AG04450 (cell line): ENCODE measurements at places on chromosomes 16 and 17.

GRCh38 chr16:73287859-73288405 is 240.0 kb upstream of the ZFHX3 start:
- DNase-seq, result no peak

DNA sequence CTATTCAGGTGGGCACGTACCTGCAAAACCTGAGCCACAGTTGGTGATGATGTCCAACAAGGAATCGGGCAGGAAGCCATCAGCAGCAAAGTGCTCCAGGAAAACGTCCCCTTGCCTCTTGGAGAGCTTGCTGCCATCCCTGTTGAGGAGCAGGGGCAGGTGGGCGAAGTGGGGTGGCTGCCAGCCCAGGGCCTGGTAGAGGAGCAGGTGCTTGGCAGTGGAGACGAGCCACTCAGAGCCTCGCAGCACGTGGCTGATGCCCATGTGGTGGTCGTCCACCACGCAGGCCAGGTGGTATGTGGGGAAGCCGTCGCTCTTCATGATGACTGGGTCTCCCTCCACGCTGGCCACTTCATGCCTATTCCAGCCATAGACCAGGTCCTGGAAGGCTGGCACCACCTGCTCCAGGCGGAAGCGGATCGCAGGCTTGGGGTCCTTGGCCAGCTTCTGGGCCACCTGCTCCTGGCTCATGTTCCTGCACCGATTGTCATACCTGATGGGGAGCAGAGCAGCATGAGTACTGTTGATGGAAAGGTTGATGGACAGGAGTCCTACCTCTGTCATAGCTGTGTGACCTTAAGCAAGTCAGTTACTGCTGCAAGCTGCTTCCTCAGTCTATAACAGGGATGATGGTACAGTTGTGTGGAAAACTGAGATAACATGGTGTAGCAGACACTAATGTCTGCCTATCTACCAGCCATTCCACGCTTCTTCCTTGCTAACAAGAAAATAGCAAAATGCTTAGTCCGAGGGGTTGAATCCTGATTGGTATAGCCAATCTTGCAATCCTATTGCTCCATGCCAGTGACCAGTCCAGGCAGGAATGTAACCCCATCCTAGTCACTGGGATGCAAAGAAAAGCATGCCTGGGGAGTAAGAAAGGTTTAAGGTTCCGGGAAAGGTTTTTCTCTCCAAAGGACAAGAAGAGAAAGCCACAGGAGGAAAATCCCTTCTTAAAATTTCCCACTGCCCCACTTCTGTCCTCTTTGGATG is 22.0 kb downstream of the EARS2 start:
- DNase-seq, result no peak

GRCh38 chr17:64225410-64225809 is 37.6 kb downstream of the TEX2 start:
- no peak for DNase-seq

DNA sequence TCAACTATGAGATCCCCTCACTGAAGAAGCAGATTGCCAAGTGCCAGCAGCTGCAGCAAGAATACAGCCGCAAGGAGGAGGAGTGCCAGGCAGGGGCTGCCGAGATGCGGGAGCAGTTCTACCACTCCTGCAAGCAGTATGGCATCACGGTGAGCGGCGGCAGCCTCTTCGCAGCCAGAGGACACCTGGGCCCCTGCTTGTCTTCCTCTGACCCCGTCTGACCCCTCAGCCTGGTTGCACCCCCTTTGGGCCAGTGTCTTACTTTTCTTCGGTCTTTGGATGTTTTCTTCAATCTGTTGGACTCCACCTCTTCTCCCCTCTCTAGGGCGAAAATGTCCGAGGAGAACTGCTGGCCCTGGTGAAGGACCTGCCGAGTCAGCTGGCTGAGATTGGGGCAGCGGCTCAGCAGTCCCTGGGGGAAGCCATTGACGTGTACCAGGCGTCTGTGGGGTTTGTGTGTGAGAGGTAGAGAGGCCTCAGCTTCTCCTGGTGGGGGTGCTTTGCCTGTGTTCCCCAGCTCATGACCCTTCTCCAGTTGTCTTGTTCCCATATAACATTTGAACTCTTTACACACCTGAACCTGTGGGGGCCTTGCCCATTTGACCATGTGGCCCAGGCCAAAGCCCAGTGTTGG is 4.4 kb downstream of the CDK5RAP3 start:
- no peak for DNase-seq

DNA sequence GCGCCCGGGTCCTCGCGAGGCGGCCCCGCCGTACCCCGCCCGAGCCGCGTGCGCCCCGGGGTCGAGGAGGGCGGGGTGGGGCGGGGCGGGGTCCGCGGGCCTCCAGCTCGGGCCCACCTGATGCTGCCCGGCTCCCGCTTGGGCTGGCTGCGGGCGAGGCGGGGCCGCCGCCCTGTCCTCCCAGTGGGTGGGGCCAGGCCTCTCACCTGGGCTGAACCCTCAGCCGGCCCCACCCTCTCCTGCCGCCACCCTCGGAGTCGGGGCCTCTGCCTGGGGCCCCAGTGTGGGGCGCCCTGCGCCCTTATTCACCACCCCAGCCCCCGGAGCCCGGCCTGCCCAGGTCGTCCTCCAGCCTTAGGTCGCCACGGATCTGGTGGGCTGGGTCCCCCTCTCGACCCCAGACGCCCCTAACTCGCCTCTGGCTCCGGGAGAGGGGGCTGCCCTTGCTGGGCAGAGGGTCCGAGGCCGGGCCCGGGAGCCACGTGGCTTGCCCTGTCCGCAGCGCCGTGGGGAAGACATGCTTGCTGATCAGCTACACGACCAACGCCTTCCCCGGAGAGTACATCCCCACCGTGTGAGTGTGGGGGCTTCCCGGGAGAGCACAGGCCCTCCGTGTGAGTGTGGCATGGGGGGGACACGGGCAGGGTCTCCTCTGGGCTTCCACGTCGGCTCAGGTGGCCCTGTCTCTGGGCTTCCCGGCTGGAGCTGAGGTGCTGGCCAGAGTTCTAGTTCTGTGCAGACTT is 578 bp downstream of the RAC3 start:
- no peak for DNase-seq

GRCh38 chr16:57770361-57770760 is 31.9 kb downstream of the KIFC3 start:
- DNase-seq, result no peak

GRCh38 chr17:75685499-75685898 is 18.4 kb downstream of the SAP30BP start:
- DNase-seq, result no peak

DNA sequence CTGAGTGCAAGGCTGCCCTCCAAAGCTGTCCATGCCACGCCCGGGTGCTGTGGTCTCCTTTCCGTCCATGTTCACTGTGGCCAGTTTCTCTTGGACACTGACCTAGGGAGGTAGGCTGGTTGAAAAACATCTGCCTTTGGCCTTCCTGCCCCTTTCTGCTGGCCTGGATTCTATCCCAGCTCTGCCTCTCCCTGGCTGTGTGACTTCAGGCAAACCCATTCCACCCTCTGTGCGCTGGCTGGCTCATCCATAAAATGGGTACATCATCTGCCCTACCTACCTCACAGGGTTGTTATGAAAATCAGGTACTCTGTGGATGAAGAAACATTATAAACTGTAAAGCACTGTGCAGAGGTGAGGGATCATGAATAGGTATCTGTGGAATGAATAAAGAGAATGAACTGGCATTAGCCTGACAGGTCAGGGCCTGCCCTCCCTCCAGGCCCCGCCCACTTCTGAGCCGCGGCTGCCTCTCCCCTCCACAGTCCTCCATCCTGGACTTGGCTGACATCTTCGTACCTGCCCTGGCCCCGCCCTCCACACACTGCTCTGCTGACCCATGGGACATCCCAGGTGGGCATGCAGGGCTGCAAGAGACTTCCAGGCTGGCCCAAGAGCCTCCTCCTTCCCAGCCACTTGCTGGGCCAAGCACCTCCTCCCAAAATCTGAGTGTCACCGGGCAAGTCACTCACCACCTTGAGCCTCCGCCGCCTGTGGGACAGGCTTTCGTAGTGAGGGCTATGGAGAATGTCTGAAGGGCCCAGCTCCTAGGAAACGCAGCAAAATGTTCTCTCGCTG is 7.0 kb upstream of the SPATA20 start:
- DNase-seq, result no peak
